Naive B cell (primary cell): ENCODE measurements at places on chromosomes 7 and 10. TPM values are rescaled to one million over a fixed set of nuclear protein-coding genes. Genes with fewer than 3 reads are reported as not detected.

Gene PON1
- polyA plus RNA-seq, result not detected

Gene PKD1L1
- 0.05 TPM for polyA plus RNA-seq

DNA sequence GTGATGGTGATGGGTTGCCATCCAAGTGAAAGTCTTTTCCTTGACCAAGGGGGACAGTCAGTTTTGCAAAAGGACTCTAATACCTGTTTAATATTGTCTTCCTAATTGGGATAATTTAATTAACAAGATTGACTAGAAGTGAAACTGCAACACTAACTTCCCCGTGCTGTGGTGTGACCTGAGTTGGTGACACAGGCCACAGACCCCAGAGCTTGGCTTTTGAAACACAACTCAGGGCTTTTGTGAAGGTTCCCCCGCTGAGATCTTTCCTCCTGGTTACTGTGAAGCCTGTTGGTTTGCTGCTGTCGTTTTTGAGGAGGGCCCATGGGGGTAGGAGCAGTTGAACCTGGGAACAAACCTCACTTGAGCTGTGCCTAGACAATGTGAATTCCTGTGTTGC, 6.9 kb downstream of the PPIF start:
- DNase-seq, result no peak

- DNase-seq, result no peak
Observed at GRCh38 chr7:92682903-92683539, 92.8 kb upstream of the FAM133B start.

DNA sequence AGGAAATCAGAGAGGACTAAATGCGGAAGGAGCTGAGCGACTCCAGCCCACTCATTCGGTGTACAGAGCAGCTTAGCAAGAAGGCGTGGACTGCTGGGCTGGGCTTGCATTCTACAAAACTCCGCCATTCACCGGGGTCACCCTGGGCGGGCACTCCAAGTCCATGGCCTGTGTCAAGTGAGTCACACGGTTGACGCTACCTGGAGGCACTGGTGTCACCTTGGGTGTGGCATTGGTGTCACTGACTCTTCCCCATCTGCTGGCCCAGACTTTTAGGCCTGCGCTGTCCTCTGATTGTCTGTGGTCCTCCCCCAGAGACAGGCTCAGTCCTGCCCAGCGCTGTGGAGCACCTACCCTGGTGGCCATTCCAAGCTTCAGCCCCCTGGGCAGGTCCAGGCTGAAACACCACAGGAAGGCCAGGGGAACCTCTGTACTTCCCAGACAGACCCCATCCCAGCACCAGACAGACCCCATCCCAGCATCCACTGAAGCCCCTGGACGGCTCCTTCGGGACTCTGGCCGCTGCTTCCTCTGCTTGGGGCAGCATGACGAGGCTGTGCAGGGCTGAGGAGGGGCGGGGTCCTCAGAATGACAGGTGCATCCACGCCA, 30.6 kb upstream of the CNPY1 start:
- DNase-seq, result no peak

Gene ADAM22
- 1.6 TPM for polyA plus RNA-seq

Gene TAS2R5
- polyA plus RNA-seq, result not detected

DNA sequence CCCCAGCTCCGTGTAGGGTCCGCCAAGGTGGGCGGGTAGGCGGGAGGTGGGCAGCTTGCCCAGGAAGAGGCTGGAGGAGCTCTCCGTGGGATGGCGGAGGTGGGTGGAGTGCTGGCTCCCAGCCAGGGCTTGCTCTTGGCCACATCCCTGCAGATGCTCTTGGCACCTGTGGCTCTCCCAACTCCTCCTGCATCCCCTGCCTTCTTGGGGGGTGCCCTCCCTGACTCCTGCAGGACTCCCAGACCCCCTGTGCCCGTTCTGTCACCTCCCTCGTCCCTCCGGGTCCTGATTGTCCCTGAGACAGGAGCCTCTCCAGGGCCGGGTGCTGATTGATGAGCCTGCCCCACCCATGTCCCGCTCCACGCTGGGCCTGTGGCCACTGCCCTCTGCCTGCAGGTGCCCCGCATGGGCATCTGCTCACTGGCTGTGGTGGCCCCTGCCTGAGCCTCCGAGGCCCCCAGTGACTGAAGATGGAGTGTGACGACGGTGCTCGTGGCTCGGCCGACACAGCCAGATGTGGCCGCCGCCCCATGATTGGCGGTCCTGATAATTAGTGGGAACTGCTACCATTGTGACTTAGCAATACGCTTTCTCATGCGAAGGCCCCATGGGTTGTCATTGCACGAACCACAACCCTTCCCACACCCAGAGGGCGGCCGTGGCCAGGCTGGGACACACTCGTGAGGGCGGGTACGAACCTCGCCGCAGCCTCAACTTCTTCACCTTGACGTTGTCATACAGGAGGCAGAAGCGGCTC, 23.6 kb downstream of the CFAP46 start:
- DNase-seq, result no peak

DNA sequence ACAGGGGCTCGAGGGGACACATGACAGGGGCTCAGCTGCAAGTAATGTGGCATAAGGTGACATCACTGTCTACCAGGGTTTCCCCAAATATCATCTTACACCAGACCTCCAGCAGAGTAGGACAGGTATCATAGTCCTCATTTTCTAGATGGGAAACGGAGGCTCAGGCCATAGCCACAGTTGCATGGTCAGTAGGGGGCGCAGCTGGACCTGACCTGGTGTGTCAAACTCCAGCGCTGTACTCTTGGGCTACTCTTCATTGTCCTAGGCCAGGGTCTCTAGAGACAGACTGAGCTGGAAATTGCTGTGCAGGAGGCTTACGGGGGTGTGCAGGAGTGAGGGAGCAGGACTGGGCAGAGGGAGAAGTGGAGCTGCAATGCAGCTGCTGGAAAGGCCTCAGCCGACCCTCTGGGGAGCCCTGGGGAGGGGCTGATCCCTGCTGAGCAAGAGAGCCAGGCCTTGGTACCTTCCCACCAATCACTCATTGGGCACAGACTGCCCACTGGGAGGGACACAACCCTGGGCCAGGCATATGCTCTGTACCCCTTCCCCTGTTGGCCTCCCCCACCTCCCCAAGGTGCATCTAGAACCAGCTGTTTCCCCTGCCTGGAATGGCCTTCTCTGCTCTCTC, 89.9 kb downstream of the CDH23 start:
- DNase-seq, result no peak

Gene ZNF365
- polyA plus RNA-seq, result 0.12 TPM

DNA sequence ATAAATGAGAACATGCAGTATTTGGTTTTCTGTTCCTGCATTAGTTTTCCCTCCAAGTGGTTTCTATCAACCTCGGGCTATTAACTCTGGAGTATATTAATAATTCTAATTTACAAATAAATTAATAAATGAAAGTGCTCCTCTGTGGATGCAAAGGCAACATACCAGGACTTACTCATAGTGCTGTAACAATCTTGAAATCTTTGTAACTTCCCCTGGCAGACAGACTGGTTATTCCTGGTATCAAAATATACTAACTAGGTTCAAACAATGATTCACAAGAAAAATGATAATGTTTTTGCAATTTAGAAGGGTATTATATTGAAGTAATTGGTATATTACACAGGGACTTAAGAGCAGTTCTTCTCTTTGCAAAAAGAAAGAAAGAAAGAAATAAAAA, 177.2 kb downstream of the FANK1 start:
- DNase-seq, result no peak

- DNase-seq, result no peak
Observed at GRCh38 chr10:111705021-111705420, 478.5 kb downstream of the GPAM start.

Gene ACTR3C
- polyA plus RNA-seq, result 7.6 TPM

Gene ZNF804B
- not detected for polyA plus RNA-seq

GRCh38 chr10:22346096-22346661, 883 bp downstream of the SPAG6 start:
- DNase-seq, result no peak

Gene THSD7A
- not detected for polyA plus RNA-seq

Gene MXI1
- polyA plus RNA-seq, result 46.9 TPM

Gene NUPR2
- polyA plus RNA-seq, result not detected

DNA sequence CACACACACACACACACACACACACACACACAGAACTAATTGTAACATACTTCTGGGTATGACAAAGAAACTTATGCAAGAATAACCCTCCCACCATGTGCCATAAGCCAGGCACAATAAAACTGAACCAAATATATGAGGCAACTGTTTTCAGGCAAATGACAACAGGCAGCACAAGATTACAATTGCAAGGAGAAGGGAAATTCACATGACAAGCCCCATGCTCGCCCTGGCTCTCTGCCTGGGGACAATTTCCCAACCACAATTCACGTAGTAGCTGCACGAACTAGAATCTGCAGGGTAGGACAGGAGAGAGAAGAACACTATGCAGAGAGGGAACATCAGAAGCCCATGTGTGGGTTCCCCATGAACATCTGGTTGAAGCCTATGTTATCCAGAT, 143.3 kb downstream of the CALN1 start:
- no peak for DNase-seq

DNA sequence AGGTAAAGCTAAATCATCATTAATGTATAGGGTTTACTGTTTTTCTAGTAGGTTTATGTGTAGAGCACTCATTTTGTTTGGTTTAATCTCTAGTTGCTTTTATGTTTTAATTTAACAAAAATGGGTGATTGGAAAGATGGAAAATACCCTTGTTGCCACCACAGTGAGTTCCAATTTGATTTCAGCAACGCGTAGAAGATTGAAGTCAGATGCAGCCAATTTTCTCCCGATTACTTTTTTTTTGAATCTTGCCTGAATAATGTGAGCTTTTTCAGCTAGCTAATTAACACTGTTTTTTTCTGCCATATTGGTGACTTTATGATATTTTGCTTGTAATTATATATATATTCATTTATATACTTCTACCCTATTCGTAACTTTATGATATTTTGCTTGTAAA, 293.8 kb downstream of the SDK1 start:
- DNase-seq, result no peak

DNA sequence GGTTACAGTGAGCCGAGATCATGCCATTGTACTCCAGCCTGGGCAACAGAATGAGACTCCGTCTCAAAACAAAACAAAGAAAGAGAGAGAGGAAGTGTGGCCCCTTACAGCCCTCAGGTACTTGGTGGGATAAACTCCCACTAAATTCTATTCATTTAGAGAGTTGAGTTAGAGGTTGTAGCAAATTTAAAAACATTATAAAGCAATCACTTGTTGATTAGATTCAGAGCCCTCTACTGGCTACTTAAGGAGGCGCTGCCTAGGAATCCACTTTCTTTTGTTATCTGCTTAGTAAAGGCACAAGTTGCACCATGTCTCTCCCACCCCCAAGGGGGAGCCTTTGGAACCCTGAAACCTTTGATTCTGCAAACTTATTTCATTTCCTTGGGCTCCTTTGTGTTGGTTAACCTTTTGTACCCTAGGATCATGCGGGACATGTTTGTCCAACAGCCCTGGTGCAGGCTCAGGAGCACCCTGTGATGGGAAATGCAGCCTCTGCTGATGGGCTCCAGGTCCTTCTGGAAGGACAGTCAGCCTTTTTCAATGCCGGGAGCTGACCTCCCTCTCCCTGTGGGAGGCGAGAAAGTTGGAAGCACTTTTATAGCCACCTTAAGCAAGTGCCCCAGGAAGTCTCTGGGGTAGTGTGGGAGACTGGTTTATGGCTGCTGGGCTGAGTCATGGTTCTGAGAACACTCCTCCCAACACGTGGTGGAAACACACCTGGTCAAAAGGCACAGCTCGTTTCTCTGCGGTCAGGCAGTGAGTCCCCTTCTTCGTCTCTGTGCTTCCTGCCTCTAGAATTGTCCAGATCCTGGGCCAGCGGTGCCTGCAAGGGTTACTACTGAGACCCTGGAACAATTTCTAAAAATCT, 2.3 kb downstream of the HKDC1 start:
- DNase-seq, result peak; percentile 27

Gene TFAM
- polyA plus RNA-seq, result 54.7 TPM

Gene GOLGA7B
- polyA plus RNA-seq, result not detected
